ENCODE measurements at places on chromosomes 7 and 10.
A peak's percentile ranks its signal among the peaks of the same experiment; 100 is the strongest.

DNA sequence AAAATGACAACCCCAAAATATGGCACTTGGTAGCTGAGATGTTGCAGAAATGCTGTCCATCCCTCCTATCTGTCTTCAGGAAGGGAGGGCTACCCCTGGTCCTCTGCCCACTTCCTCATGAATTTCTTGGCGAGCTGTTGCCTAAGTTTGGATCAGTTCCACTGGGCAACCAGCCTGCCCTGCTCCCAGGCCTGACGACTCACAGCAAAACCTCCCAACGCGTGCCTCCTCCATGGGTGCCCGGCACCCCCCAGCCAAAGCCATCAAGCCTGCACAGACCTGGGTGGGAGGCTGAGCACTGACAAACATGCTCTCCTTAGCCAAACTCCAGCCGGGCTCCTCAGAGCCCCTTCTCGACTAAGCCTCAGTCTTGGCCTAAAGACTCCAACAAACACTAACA, 8.9 kb downstream of the VSTM4 start:
- no peak for DNase-seq

DNA sequence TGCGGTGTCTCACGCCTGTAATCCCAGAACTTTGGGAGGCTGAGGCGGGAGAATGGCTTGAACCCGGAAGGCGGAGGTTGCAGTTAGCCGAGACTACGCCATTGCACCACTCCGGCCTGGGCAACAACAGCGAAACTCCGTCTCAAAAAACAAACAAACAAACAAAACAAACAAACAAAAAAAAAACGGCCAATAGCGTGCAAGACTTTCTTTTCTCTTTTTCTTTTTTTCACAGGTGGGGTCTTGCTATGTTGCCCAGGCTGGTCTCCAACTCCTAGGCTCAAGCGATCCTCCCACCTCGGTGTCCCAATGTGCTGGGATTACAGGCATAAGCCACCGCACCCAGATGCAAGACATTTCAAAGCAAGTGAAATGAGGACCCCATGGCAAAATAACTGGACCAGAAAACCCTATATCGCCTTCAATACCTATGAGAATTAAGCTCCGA, 1.6 kb downstream of the PSAP start:
- no peak for DNase-seq

- no peak for DNase-seq
Measured at GRCh38 chr10:86440874-86441843, 74.6 kb upstream of the GRID1 start.

DNA sequence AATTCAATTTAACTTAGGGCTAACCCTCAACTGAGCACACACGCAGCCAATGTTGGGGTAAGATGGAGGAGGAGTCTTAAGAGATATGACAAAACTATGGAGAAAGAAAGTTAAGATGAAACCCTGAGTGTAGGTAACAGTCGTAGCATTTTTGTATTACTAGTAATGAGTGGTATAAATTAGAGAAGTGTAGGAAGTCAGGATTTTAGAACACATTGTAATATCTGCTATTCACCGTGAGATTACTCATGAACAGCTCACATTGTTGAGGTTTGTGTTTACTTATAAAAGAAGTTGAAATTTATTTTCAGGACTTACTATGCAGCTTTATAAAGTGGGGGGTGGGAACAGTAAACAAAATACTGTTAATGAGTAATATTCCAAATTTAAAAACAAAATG, 107.2 kb downstream of the ARHGAP21 start:
- DNase-seq = no peak

GRCh38 chr7:17369691-17370426, 71.4 kb downstream of the AHR start:
- peak; percentile 36 for DNase-seq

- no peak for DNase-seq
Measured at GRCh38 chr10:14378387-14378960, 47.8 kb upstream of the FRMD4A start.

DNA sequence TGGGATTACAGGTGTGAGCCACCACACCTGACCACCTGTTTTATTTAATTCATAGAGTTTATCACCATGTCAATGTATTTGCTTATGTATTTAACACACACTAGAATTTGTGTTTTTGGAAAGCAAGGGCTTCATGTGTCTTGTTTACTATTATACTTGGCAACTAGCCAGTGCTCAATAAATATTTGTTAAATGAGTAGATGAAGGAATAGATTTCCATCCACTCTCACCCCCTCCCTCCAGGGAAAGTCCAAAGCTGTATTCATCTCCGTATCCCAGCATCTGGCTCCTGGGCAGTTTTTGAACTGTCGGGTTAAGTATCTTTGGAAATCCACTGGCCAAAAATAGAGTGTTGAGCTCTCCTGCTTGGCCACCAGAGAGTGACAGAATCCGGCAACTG, 4.6 kb upstream of the RADIL start:
- no peak for DNase-seq

GRCh38 chr10:88854684-88855083, 3.0 kb upstream of the ANKRD22 start:
- DNase-seq = no peak

- no peak for DNase-seq
Measured at GRCh38 chr7:20095436-20095835, 121.7 kb downstream of the MACC1 start.

DNA sequence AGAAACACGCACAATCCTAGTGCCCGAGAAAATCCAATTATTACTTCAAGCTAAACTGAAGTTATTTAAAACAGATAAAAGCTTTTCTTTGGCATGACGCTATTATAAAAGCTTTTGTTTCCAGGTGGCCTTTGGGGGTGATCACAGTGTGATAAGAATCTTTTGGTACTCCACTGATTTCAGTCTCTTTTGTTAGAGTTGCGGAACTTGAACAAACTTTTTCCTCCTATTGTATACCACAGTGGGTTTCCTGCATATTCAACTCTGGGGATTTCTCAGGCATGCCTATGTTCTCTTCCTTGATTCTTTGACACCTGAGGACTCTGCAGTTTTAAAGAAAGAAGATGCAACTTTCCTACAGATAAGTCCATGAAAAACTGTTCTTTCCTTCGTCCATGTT, 99.7 kb upstream of the PITRM1 start:
- DNase-seq = no peak

- no peak for DNase-seq
Measured at GRCh38 chr10:99394761-99395386, 35.5 kb downstream of the GOT1 start.

DNA sequence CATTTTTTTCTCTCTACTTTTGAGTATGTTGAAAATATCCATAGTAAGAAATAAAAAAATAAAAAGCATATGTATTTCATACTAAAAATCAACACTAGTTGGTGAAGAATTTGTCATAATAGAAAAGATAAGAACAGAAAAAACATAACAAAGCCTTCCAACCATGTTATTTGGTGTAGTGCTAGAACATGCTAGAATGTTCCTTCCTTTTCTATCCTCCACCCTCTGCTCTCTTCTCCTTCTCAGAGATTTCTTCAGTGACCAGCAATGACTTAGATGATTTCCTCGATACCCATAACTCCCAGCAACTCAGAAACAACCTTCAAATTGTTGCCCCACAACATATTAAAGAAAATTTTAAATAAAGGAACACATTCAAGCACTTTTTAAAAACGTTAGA, 2.6 kb downstream of the ZC3HAV1 start:
- no peak for DNase-seq

DNA sequence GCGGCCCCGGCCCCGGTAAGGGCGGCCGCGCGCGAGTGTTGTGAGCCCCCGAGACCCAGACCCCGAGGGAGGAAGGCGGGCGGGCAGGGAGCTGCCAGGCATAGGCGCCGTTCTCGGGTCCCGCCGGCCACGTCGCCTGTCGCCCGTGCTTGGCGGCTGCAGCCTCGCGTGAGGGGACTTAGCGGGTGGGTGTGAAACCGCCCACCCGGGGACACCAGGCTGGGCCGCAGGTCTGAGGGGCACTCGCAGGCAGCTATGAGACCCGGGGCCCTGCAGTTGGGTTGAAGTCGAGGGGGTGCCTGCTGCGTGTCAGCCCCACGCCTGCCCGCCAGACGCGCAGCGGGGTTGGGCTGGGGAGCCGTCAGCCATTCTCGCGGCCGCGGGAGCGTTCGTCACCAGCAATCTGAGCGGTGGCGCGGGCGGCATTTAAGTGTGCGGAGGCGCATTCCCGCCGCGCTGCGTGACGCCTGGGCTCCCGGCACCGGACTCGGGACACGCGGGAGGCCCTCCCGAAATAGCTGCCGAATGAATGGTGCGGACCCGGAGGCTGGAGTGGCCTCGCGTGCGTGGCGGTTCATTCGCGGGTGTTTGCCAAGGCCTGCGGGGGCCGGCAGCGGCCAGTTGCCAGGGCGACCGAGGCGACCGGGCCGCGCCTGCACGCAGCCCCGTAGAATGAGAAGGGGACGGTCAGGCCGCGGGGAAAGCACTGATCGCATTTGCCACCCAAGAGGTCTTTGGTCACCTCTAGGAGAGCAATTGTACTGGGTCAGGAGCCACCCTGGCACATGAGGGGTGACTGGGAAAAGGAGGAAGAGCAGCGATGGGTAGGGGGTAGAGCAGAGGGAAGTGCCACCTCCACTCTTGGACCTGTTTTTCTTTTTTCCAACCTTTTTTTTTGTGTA, 750 bp downstream of the ZNF398 start:
- peak; percentile 74 for DNase-seq

DNA sequence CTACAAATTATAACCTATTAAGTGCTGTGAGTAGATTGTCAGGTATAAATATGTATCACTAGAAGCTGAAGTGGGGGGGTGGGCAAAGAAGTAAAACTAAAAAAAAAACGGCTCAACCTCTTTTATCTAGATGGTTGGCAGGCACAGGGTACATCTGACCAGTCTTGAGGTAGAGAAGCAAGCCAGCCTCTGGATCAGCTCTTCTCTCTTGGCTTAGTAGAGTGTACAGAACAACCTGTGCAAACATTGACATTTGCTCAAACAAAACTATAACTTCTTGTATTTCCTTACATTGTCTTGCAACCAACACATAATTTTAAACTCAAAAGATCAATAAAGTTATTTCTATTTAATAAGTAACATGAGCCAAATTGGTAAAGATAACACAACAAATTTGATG, 25.6 kb downstream of the DNA2 start:
- no peak for DNase-seq

- no peak for DNase-seq
Measured at GRCh38 chr7:70919481-70920073, 212.4 kb upstream of the GALNT17 start.

DNA sequence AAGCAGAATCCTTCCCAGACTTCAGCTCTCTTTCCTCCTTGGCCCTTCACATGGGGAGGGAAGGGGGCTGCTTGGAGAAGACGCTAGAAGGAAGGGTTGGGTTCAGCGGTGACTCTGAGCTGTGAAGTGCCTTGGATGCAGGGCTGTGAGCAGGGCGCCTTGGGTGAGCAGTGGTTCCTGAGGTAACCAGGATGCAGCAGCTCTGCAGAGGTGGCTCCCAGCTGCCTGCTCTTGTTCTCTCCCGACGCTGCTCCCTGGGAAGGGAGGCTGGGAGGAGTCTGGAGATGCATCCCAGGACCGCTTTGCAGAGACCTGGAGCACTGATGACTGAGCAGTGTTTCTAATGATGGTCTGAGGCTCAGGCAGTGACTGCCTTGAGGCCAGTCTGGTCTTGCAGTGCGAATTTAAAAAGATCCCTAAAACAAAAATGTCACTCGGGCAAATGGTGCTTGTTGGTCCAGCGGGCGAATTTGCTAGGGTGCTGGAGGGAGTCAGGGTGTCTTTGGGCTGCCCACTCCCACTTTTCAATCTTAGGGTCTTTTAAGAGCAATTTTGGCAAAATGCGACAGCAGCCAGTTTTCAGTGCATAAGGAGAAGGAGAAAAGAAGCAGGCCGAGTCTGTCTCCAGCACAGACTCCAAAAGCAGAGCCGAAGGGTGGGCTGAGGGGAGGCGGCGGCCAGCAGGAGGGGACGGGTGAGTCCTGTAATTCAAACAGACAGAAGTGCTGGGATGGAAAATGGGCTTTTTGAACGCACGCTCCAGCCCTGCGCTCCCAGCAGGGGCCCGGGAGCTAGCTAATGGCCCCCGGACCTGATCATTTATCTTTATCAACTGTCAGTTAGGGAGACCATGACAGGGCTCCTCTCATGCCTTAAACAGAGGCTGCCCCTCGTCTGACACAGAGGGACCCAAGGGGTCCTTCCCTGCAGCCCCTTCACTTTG, 191.2 kb upstream of the SHH start:
- no peak for DNase-seq

GRCh38 chr7:723541-723940, 3.0 kb upstream of the DNAAF5 start:
- no peak for DNase-seq

- no peak for DNase-seq
Measured at GRCh38 chr10:49356181-49356580, 39.7 kb downstream of the DRGX start.

GRCh38 chr7:20858951-20859350, 72.3 kb upstream of the SP8 start:
- no peak for DNase-seq

- no peak for DNase-seq
Measured at GRCh38 chr10:69901628-69902505, 100.2 kb downstream of the COL13A1 start.

GRCh38 chr7:150405584-150406311, 26.6 kb downstream of the ZNF775 start:
- DNase-seq = no peak

GRCh38 chr7:128836729-128837348, 6.6 kb downstream of the FLNC start:
- no peak for DNase-seq

- no peak for DNase-seq
Measured at GRCh38 chr7:11620406-11621253, 211.4 kb downstream of the THSD7A start.

DNA sequence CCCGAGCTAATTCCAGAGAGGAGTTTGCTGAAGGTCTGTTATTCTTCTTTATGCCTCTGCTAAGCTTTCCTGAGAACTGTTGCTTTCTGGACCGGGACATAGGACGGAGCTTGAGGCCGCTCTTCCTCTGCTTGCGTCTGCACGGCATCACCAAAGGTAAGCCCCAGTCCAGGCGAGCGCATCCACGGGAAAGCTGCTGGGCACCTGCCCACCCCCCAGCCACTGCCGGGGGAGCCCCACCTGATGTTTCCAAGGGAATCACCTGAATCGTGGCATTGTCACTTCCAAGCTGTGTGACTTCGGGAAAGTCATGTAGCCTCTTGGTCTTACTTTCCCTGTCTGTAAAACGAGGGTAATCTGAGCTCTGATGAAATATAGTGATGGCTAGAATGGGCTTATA, 45.1 kb upstream of the PLEKHA1 start:
- DNase-seq = no peak

GRCh38 chr7:70034999-70035398, 436.7 kb downstream of the AUTS2 start:
- no peak for DNase-seq

DNA sequence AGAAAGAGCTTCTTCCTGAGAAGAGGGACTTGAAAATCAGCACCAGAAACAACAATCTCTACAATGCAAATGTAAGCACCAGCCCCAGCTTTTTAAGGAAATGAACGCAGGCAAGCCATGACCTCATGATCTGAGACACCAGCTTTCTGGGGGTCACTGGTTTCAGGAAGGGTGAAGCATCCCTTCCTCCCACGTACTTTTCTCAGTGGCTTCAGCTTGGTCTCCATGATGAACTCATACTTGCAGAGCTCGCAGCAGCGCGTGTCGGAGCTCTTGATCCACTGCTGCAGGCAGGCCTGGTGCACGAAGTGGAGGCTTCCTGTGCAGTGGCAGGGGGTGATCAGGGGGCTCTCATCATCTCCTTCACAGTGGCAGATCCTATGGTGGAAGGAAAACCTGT, 87.0 kb downstream of the ALOX5 start:
- no peak for DNase-seq

All from thymus (tissue), 14 donors.